ENCODE measurements at places on chromosomes 11 and 22.

GRCh38 chr11:77287615-77288273 is 13.7 kb downstream of the GDPD4 start:
- peak; percentile 87 for DNase-seq

GRCh38 chr11:111176603-111177002 is 68.9 kb upstream of the POU2AF2 start:
- no peak for DNase-seq

- peak; percentile 86 for DNase-seq
These were observed 238.4 kb upstream of the DDI1 start for GRCh38 chr11:103798026-103798425.

GRCh38 chr11:31798057-31798553 is 13.0 kb downstream of the PAX6 start:
- no peak for DNase-seq

GRCh38 chr11:36278531-36279282 is 10.5 kb downstream of the COMMD9 start:
- peak; percentile 78 for DNase-seq

DNA sequence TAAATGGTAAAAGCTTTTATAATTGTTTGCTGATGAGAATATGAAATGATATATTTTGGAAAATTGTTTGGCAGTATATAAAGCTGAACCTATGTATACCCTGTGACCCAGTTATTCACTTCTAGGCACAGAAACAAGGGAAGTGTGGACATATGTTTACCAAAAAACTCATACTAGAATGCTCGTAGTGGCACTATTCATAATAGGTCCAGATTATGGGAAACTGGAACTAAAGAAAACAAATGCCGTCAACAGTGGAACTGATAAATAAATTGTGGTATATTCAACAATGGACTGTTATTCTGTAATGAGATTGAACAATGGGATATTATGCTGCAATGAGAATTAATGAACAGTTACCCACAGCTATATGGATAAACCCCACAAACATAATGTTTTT is 32.8 kb downstream of the CSTPP1 start:
- no peak for DNase-seq

DNA sequence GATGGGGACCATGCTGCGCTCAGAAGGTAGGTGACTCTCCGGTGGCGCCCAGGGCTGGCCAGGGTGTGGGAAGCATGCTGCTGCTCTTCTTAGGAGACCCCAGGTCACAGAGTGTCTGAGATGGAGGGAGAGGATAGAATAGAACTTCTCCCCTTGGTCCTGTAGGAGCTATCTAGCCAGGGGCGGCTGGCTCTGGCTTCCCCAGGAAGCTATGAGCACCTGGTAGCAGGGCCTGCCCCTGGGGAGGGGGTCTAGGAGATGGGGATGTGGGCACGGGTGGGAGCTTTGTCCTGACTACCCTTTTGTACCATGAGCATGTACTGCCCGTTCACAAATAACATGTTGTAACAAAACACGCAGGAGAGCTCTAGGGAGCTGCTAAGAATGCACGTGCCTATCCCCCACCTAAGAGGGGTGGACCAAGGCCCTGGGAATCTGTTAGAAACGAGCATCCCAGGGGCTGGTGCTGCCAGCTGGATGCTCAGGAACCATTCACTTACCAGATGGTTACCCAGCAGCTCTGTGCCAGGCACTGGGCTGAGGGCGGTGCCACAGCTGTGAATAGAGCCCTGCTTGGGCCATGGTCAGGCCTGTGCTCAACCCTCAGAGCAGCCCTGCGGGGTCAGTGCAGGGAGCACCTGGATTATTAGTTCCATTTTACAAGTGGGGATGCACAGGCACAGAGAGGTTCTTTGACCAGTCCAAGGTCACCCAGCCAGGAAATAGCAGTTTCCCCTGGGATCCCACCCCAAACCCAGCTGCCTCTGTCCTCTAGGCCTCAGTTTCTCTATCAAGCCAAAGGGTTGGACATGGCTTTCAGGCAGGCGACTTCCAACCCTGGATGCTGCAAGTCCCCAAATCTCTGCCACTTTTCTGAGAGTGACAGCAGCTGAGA is 2.2 kb downstream of the SLC39A13 start:
- DNase-seq, result no peak

DNA sequence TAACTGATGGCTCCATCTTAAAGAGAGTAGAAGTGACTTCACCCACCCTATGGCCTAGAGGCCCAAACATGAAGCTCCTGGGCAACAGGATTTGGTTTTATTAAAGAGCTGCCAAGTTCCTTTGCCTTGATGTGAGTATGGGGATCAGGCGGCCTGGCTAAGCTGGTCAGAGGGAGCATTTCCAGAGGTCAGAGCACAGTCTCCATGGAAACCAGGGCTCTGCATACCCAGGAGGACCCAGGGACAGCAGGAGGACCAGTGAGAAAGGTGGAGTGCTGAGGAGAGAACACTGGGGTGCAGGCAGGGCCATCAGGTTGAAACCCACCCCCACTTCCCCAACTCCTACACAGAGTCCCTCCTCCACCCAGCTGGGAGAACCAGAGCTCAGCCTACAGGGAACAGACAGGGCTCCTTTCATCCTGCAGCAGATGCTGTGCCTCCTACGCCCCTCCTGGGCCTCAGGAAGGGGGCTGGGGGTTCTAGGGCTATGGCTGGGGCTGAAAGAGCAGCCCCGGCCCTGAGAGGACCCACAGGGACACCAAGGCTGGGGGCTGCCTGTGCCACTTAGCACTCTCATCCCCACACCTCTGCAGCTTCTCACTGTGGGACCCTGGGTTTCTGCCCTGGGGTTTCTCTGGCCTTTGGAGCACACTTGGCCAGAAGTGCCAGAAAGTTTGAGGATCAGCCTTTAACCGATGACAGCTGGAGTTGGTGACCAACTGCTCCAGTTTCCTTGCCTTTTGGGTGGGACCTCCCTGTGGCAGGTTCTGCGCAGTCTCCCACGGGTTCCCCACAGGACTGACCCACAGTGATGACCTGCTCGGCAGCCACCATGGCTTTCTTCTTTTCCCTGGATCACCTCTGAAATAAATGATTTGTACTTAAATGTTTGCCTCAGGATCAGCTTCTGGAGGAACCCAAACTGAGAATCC is 13.8 kb upstream of the P2RY6 start:
- no peak for DNase-seq

GRCh38 chr11:47488674-47489394 is 39.9 kb upstream of the RAPSN start:
- no peak for DNase-seq

DNA sequence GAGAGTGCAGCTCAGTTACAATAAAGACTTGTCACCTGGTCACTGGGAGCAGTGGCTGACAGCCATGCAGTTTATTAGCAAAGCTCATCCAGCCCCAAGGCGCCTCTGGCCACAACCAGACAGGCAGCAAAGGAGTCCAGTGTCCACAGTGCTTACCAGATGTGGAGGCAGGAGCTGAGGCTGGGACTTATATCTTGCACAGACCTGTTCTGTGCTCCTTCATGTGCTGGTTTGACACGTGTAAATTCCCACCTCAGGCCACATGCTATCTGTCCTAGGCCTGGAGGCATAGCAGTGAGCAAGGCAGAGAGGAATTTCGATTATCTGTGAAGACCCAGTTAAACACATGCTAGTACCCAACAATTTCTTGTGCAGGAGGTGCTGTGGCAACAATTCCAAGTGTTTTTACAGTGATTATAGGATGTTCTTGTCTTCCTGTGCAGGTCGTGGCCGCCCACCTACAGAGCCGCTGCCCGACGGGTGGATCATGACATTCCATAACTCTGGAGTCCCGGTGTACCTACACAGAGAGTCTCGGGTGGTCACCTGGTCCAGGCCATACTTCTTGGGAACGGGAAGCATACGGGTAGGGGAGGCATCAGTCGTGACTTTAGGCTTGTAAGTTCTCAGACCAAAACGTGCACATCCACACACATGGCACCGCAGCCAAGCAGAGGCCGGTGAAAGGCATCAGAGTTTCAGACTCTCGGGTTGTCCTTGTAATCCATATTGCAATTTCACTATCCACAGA is 9.4 kb downstream of the DGCR8 start:
- no peak for DNase-seq

DNA sequence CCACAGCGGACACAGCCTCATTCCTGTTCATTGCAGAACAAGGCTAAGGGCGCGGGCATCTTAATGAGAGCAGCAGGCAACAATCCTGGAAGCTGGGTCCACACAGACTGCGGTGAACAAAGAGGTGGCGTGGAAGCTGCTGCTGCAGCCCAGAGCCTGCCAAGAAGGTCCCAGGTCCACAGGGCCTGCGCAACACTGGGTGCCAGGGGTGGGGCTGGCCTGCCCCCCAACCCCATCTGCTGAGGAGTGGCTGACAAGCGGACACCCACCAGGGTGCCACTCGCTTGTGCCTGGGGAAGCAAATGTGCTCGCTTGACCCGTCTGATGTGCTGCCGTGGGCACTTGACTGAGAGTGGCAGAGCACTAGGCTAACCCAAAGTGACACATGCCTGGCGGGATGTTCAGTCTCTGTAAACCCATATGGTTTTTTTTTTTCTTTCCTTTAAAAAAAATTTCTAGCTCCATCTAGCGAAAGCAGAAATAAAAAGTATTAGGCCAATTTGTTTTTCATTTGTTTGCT is 83.2 kb upstream of the PITPNB start:
- DNase-seq, result peak; percentile 31

DNA sequence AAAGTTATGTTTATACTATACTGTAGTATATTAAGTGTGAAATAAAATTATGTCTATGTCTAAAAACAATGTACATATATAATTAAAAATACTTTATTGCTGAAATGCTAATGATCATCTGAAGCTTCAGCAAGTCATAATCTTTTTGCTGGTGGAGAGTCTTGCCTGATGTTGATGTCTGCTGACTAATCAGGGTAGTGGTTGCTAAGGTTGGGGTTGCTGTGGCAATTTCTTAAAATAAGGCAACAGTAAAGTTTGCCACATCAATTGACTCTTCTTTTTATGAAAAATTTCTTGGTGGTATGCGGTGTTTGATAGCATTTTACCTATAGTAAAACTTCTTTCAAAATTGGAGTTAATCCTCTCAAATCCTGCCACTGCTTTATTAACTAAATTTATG is 21.4 kb downstream of the INSC start:
- no peak for DNase-seq

DNA sequence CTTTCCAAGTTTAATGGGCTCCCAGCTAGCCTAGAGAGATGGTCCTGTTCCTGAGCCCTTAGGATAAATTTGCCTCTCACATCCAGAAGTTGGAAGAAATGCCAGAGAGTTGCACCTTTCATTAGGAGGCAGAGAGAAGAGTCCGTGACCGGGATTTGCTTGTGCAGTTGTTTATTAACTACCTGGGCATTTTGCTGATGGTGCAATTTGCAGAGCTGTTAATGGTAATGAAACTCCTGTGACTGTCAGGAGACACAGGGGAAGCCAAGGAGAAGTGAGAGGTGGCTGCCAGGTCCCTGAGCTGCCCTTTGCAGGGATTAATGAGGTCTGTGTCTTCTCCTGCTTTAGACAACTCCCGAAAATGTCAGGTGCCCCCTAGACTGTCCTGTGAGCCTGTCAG is 69.1 kb upstream of the B3GAT1 start:
- DNase-seq, result no peak

- peak; percentile 7 for DNase-seq
These were observed 605.7 kb downstream of the INSC start for GRCh38 chr11:15720460-15720859.

- DNase-seq, result no peak
These were observed 1144.5 kb upstream of the CCDC90B start for GRCh38 chr11:84430661-84431060.

DNA sequence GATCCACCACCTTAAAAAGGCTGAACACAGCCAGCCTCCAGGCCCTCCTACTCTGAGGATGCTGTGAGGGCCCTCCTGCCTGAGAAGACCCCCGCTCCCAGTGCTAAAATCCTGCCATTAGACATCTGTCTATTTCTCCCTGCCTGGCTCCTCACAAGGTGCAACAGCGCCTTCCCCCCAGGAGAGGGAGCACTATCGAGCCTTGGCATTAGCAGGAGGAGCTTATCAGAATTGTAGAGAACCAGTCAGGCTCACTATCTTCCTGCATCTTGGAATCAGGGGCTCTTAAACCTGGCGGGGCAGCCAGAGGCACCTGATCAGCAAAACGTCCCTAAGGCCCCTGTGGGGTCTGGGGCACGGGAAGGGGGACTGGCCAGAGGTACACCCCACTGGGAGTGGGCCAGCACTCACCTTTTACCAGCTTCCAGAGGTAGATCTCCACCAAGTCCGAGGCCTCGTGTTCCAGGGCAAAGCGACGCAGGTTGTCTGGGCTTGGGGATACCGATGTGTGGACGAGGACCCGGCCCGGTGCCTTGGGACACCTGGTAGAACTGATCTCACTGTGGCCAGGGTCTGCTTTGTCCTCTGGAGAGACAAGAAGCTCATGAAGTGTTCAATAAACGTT is 28.7 kb downstream of the CHRDL2 start:
- DNase-seq, result peak; percentile 84

- no peak for DNase-seq
These were observed 46.9 kb downstream of the ME3 start for GRCh38 chr11:86625544-86625943.

DNA sequence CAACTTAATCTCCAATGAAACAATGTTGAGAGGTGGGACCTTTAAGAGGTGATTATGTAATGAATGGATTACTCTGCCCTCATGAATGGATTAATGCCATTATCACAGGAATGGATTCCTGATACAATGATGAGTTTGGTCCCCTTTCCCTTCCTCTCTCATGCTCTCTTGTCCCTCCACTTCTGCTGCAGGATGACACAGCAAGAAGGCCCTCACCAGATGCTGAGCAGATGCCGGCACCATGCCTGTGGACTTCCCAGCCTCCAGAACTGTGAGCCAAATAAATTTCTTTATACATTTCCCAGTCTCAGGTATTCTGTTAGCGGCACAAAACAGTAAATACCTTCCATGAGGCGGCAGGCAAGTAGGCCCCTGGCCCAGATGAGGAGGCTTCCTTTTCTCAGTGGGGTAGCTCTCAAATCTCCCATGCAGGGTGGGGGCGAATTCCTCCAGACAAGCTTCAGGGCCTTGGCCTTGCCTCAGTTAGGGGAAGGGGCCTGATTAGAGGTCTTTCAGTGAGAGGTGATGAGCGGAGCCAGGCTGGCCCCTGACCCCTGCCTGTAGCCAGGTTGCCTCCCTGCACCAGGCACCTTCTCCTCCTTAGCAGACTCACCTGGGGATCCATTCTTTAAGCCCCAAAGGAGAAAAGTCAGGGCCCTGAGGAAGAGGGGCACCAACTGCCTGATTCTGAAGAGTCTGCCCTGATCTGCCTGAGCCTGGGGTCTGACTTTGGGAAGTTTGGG is 86.0 kb downstream of the RRM1 start:
- DNase-seq, result no peak

DNA sequence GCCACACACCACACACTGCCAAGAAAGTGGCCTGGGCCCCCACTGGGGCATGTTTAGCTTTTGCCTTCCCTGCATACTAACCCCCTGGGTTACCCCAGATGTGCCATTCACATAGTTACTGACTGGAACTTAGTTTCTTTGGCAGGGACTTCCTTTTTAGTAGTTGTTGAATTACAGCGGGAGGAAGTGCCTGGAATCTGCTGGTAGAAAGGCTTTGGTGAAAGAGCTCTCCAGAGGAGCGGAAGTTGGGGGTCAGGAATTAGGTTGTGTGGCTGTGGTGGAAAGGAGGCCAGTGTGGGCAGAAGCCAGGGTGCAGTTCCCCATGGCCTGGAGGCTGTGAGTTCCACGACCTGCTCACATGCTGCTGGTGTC is 69.0 kb downstream of the MED15 start:
- DNase-seq, result no peak

All from choroid plexus epithelial cell (primary cell).